ENCODE measurements at places on chromosomes 5 and 9. TPM values are rescaled to one million over a fixed set of nuclear protein-coding genes. Genes with fewer than 3 reads are reported as not detected.

Gene PIK3R1
- 185 TPM for total RNA-seq

Gene CCIN
- total RNA-seq, result not detected

Gene HMCN2
- 9.5 TPM for total RNA-seq

Gene FAM170A
- not detected for total RNA-seq

Gene MZB1
- total RNA-seq, result 12.9 TPM

Gene SPATA31A3
- not detected for total RNA-seq

Gene EXOSC3
- 27.2 TPM for total RNA-seq

Gene SLIT3
- total RNA-seq, result 67.0 TPM

Gene PCDHA7
- total RNA-seq, result 1.1 TPM

Gene SPATA31A7
- not detected for total RNA-seq

Gene TNFSF8
- total RNA-seq, result 1.5 TPM

Gene FAT2
- 65.1 TPM for total RNA-seq

Gene ASPN
- 7.5 TPM for total RNA-seq

Gene BTNL3
- total RNA-seq, result not detected

Gene AGXT2
- total RNA-seq, result not detected

Gene SPOCK1
- 15.6 TPM for total RNA-seq

Gene FYB1
- total RNA-seq, result 17.9 TPM

Gene MARCOL
- not detected for total RNA-seq
